T-helper 2 cell (primary cell): ENCODE measurements at places on chromosomes 2 and 18.

- DNase-seq = no peak
Measured at GRCh38 chr2:127454595-127455565, 36.7 kb downstream of the PROC start.

DNA sequence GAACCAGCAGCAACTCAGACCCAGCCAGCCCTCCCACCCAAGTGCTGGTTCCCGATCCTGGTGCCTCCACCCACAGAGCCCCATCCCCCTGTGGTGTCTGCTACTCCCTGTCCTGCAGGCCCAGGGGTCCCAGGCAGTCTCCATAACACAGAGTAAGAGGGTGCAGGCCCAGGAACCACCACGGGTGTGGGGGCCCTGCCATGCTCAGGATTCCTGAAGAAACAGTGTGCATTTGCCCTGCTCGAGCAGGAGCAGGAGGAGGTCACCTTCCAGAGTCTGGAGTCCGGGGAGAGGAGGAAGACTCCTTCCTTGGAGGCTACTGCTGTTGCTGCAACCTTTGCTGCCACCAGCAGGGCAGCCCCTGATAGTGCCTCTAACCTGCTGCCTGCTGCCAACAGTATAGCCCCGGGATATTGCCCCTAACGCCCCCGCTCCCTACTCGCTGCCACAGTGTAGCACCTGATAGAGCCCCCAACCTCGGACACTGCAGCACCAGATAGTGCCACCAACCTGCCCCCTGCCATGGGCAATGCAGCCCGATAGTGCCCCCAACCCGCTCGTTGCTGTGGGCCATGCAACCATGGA, 46.8 kb upstream of the ANKRD62 start:
- no peak for DNase-seq

- no peak for DNase-seq
Measured at GRCh38 chr2:127906206-127906926, 20.6 kb upstream of the AMMECR1L start.

- no peak for DNase-seq
Measured at GRCh38 chr2:55160422-55160821, 71.7 kb downstream of the CLHC1 start.

GRCh38 chr2:109428841-109429566, 184.8 kb downstream of the SEPTIN10 start:
- DNase-seq = no peak

DNA sequence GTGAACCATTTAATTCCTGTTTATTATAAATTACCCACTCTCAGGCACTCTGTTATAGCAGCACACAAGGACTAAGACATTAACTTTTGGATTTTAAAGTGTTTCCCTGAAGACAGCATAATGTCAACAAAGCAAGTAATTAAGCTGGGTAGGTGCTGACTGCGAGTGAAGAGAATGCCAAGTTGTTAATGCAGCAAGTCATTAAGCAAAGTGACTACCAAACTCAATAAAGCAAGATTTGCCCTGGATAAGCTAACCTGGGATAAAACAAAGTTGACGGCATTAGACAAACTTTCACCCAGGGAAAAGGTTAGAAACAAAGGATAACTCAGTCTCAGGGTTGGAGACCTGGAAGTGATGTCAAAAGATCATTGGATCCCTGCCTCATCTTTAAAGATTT, 28.4 kb upstream of the NABP1 start:
- no peak for DNase-seq

DNA sequence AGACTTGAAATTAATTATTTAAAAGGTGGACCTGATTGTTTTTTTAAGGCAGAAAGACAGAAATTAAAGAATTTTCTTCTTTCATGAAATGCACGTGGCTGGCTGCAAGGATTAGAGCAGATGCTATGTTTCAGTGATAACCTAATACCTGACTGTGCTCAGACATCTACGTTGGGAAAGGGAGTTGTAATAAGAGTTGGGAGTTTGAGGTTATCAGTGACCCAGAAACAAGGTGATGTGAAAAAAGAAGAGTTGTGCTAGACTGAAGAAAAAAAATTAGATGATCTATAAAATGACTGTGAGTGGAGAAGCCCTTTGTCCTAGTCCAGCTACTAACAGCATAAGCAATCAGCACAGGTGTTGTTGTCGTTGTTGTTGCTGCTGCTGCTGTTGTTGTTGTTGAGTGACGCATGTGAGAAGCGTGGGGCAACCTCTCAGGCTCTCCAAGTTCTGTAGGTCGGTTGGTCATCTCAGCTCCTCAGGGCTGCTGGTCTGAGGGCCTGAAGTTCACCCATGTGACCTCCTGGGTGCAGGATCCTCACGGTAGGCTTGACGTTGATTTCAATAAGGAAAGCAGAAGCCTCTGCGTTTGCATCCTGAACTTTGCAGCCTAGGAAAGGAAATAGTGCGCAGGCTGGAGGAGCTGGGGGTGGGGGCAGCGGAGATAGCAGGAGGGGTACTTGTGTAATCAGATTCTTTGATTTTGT, 7.6 kb downstream of the POU3F3 start:
- no peak for DNase-seq

DNA sequence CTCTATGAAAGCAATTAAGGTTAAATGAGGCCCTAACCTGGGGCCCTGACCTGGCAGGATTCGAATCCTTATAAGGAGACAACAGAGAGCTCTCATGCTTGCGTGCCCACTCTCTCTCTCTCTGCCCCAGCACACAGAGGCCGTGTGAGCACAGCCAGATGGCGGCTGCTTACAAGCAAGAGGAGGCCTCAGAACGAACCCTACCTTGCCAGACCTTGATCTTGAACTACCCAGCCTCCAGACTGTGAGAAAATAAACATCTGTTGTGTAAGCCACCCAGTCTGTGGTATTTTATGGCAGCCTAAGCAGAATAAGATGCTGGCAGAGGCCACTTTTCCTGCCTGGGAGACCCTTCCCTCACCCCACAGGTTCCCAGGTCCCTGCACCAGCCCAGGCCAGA, 5.2 kb upstream of the UBE2F start:
- no peak for DNase-seq

GRCh38 chr2:181235683-181236459, 221.3 kb upstream of the ITGA4 start:
- DNase-seq = no peak

DNA sequence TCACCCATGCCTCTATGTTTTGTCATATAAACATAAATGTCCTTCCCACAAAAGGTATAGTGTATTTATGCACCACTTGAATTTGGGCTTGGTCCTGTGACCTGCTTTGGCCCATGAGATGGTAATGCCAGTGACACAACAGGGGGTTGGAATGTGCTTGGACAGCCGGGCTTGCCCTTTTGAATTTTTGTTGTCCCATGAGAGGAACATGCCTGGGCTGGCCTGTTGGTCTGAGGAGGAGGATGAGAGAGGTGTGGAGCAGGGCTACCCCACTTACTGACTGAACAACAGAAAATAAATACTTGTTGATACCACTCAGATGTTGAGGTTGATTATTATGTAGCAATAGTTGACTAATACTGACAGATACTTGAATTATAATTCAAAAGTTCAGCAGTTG, 63.2 kb upstream of the TCF4 start:
- DNase-seq = no peak

- DNase-seq = no peak
Measured at GRCh38 chr2:36634981-36635597, 37.1 kb upstream of the FEZ2 start.

GRCh38 chr2:217182926-217183325, 323.1 kb upstream of the TNP1 start:
- DNase-seq = no peak

- DNase-seq = no peak
Measured at GRCh38 chr2:231483398-231484329, 19.4 kb upstream of the NCL start.
